ENCODE measurements at places on chromosomes 5 and 9.

DNA sequence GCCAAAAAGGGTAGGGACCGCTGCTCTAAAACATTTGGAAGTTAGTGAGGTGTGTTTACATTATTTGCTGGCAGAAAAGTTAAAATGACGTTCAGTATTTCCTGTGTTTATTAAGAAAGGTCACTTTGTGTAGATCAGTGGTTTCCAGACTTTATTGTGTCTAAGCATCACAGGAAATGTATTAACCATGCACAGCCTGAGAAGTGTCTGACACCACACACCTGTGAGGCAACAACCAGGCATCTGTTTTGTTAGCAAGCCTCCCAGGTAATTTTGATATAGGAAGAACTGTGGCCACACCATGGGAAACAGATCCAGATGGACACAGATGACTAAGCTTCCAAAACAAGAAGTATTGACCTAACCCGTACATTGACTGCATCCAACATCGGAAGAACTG is 12.0 kb downstream of the TTC1 start:
- DNase-seq, result no peak

DNA sequence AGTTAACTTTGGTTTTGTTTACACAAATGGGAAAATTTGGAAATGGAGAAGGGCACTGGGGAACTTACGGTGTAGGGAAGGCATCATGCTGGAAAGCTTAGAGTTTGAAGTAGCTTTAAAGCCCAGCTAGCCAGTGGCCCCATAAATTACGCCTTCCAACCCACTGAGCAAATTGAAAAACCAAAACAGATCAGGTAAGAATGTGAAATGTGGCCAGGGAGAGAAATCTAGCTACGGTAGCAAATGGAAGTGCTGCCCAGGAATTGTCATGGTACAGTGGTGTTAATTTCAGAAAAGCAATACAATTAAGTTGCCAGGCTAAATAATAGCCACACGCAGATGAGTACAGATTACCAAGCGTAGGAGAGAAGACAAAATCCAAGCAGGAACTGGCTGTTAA is 654.8 kb downstream of the PRELID2 start:
- DNase-seq, result no peak

GRCh38 chr9:3246241-3246640 is 279.6 kb downstream of the RFX3 start:
- no peak for DNase-seq

DNA sequence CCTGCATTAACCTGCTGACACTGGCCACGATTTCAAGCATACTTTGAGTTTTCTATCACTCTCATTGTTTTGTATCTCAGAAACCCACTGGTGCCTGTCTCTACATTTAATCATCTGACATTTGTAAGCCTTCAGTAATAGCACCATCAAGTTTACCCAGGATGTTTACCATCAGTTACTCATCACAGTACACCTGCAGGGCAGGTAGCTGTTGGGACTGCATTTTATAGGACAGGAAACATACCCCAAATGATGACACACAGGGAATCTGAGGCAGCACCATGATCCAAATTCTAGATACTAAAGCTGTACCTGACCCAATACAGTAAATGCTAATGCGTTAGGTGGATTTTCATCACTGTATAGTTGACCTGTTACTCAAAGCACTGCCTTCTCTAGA is 114.2 kb downstream of the FEM1C start:
- no peak for DNase-seq

DNA sequence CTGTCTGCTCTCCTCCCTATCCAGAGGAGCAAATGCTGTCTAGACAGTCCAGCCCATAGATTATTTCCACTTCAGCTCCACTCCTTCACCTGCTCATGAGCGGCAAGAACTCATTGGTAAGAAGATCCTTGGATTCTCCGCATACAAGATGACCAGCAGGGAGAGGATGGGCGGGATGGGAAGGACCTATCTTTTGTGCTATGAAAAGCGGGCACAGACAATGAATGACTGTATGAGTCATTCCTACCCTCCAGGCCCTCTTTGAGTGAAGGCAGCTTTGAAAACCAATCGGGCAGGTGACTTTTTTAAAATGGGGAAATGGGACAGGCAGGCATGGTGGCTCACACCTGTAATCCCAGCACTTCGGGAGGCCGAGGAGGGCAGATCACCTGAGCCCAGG is 49.4 kb downstream of the SMIM23 start:
- no peak for DNase-seq

DNA sequence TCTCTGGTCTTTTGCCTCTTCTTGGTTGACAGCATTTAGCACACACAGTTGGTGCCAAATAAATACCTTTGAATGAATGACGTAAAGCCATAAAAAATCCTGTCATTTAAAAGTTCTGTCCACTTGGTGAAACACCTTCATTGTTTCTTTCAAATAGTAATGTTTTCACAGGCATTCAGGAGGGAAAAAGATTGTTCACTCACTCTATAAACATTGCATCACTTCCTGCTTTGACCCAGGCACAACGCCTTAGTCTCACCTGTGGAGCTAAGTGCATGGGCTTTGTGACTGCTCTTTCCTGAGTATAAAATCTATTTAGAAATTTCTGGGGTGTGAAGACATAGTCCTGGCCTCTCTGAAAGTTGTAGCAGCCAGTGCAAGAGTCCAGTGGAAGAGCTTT is 88.9 kb upstream of the CXCL14 start:
- DNase-seq, result no peak

- no peak for DNase-seq
Measured at GRCh38 chr9:14471041-14471440, 157.1 kb upstream of the NFIB start.

DNA sequence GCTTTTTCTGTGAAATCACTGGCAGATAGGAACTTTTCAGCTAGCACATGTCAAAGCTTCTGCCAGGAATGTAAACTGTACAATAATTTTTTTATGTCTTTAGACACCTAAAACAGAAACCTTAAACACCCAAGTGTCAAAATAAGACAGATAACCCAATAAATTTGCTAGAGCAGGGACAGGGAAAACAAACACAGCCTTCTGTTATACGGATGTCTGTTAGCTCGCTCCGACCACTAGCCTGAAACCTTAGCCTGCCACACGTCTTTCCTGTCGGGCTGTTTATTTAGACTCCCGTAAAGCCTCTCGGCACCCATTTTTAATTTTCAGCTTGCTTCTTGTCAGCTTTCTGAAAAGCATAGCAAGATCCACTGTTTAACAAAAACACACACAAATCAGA is 355.4 kb upstream of the SLC24A2 start:
- no peak for DNase-seq

DNA sequence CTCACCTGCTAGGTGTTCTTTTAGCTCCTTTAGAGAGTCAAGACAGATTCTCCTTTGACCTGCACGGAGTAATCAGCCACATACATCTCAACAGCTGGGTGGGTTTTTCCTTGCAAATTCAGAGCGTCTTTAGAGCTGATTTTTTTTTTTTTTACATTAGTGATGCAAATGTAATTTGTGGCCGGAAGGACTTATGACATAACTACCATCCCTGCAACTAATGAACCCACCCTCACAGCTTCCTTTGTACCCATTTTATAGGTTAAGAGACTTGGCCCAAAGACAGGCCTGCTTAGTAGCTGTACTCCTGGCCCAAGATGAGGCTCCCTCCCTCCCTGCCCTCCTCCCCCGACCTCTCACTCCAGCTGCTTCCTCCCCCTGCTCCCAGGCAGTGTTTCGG is 69.9 kb upstream of the NIPAL4 start:
- no peak for DNase-seq

DNA sequence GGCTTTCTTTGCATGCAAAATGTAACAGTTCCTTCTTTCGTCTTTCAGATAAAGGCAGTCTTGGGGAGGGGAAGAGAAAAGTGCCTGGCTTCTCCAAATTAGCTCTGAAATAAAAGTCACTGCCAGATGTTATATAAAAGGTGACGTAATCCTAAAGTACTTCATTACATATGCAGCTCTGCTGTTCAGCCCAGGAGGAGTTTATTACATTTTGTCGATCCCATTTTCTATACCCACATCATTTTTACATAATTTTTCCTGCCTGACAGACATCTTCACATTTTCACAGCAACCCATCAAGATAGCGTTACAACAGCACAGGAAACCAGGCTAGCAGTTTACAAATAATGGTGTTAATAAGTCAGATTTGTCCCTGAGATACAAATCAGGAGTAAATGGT is 86.7 kb upstream of the SLC30A5 start:
- no peak for DNase-seq

- DNase-seq, result no peak
Measured at GRCh38 chr5:128927644-128928043, 37.6 kb upstream of the SLC27A6 start.

GRCh38 chr5:91024727-91025126 is 358.4 kb downstream of the ARRDC3 start:
- no peak for DNase-seq

DNA sequence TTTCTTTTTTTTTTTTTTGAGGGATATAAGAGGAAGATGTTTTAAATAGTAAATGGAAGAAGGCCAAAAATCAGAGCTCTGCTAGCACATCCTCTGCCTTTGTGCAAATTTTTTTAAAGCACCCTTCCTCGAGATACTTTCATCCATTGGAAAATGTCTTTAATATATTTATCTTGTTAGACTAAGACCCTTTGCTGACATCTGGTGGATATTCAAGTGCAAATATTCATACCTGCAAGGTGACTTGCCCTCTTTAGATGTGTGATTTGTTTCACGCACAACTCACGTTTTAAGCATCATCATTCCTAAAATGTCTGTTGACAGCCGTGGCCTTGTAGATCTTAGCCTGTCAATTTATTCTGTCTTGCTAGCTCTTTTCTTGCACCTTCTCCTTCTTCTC is 258.5 kb downstream of the AGTPBP1 start:
- no peak for DNase-seq

DNA sequence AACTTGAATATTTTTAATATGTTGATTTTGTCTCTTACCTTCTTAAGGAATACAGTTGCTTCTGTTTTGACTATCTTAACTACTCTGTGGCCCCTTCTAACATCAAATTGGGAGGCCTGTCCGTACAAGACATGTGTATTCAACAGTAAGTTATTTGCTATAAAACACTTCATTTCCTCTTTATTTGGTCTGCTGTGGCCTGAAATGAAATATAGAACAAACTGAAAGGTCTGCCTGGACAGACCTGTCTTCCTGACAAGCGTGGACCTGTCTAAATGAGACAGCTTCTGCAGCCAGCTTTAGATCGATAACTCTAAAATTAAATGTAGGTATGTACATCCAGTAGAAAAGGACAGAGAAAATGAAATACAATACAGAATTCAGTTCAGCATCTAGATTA is 2.2 kb upstream of the LPAR1 start:
- DNase-seq, result no peak

DNA sequence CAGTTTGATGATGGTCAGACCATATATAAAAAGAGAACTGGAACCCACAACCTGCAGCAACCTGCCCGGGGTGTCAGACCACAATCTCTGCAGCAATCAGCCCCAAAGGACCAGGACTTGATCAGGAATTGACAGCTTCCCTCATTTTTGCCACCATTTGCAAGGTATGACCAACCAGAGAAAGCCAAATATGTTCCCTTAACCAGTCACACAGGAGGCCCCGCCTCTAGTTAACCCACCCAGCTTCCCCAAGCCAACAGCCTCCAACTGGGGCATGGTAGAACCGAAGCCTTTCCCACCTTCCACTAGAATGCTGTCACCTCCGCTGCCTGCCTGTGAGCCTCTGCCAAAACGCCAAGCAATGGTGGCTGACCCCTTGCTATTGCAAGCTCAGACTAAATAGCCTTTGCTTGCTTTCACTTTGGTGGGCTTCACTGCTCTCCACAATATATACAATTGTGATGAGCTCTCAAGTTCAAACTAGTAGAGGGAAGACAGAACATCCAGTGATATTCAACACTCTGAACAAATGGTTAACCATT is 86.3 kb downstream of the AK8 start:
- no peak for DNase-seq

- DNase-seq, result peak; percentile 40
Measured at GRCh38 chr5:149125386-149125891, 15.9 kb upstream of the ABLIM3 start.

DNA sequence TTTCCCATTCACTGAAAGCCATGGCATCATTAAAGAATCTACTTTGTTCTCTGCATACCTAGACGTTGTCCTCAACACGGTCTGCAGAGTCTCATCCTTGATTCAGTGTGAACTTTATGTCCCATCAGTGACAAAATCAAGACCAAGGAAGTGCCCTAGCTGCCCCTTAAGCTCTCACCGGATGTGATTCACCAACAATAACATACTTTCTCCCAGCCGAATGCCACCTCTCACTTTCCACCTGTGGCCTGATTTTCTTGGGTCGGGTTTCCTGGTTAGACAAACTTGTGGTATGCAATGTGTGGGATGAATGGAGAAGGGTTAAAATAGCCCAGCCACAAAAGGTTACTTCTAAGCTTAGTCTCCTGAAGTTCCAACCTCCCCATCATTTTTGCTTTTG is 145.3 kb upstream of the PAPPA start:
- DNase-seq, result no peak

DNA sequence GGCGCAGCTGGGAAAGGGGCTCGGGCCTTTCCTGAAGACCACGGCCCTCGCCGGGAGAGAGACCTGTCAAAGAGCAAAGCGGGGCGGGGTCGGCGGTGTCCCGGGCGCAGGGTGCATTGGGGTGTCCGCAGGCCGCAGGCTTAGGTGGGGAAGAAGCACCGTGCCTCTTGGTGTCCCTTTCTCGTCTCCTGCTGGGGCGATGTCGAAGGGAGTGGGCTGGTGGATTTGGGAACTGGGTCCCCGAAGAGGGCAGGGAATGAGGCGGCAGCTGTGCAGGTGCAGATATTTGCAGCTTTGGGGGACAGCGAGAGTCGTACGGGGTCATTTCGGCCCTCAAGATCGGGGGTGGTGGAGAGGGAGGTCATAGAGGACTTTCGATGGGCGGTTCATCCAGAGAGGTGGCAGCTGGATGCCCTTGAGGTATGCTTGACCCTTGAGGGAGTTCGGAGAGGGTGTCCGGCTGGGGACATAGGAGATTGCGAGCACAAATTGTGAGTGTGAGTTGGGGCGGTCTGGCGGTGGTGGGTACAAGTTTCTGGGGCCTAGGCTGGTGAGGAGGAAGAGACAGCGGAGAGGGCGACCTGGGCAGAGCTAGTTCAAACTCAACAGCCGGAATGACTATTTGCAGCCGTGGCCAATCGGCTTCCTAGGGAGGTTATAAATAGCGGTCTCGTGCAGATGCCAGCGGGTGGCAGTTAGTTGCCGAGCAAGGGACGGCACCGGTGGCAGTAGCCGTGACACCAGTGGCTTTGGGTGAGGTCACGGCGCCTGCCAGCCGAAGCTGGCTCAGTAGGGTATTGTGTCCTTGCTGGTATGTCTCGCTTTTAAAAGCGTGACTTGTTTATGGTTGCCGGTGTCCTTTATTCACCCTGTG is 601 bp downstream of the NNT start:
- peak; percentile 97 for DNase-seq

GRCh38 chr9:21316032-21316842 is 11.1 kb upstream of the IFNA5 start:
- no peak for DNase-seq
